ENCODE measurements at places on chromosomes 4 and X.

DNA sequence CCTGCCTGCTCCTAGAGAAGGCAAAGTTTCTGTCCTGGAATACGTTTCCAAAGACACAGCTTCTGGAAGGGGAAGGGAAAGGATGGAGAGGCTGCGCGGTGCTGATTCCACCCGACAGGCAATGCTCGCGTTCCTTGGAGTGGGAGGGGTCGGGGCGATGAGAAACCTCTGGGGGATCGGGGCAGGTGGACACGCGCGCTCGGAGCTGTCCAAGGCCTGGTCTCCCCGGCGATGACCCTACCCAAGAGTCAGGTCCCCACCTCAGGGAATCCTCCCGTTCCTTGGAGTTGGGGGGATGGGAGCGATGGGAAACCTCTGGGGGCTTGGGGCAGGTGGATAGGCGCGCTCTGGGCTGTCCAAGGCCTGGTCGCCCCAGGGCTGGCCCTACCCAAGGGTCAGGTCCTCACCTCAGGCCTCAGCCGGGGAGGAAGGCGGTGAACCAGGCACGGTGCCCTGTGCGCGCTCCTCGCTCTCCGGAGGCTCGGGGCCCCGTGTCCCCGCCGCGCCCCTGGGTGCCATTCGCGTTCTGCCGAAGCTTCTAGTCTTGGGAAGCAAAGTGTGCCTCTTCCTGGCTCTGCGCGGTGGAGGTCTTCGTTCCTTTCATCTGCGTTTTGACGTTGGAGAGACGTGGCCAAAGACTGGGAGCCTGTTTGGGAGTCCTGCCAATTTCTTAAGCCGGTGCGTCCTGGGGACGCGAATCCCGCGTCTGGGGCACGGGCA is 10.6 kb upstream of the SHOX start:
- no peak for DNase-seq

- no peak for DNase-seq
Observed at GRCh38 chrX:66675541-66675940, 36.7 kb upstream of the EDA2R start.

GRCh38 chr4:113773014-113773413 is 11.5 kb upstream of the CAMK2D start:
- no peak for DNase-seq

DNA sequence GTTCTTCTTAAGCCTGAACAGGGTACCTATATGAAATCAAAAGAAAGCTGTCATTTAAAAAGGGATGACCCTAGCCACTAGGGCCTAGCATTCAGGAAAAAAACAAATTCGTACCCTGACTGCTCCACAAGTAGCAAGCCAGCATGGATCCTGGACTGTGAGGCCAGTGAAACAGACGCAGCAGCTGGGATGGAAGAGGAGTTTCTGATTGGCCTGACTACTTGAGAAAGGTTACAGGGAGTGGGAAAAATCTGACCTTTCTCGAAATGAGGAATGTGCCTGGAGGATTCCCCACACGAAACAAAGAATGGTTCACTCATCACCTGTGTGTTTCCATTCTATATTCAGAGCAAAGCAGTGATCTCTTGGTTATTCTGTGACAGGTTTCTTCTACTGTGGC is 87.6 kb upstream of the JADE1 start:
- DNase-seq, result no peak

DNA sequence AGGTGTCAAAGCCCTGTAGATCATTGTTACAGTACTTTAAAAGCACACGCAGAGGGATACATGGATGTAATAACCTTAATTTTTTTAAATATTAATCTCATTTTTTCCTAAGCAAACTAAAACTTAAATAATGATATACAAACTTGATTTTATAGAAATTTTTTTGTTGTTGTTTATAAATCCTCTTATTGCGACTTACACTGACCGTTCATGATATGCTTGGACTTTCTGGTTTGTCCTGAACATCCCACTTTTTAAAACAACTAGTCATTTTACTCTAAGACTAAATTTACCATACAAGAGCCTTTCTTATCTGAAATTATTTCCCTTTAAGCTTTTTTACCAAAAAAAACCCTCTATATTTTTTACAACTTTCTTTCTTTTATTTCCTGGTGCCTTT is 2106.0 kb downstream of the PCDH7 start:
- no peak for DNase-seq

- no peak for DNase-seq
Observed at GRCh38 chrX:2589186-2590020, 88.6 kb upstream of the DHRSX start.

DNA sequence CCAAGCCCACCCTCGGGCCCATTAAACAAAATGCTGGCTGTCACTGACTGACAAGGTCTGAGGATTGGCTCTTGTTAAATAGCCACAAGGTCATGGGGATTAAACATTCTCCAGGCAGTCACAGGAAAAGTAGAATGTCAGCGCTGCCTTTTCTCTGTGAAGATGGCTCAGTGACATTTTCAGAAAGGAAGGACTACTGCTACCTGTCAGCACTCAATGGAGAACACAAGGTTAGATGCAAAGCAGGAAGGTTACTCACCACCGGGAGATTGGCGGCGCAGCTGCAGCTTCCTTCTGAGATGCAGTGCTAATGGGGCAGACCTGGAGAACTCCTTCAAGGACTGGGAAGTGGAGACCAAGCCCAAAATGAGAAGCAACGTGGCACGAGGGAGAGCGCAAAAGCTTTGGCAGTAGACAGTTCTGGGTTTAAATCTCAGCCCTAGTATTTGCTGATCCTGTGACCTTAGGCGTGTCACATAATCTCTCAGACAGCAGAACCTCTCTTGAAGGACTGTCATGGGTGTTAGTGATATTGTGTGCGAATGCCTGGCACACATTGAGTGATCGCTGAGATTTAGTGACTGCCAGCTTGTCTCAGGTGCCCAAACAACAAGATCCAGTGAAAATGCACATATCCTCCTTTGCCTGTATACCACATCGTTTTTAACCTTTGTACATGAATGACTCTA is 213.1 kb upstream of the BOD1L1 start:
- DNase-seq, result no peak

- no peak for DNase-seq
Observed at GRCh38 chr4:88742561-88742960, 44.9 kb upstream of the NAP1L5 start.

GRCh38 chr4:185592845-185593488 is 57.7 kb upstream of the PDLIM3 start:
- DNase-seq, result no peak

GRCh38 chr4:189838821-189839497 is 101.7 kb upstream of the FRG1 start:
- no peak for DNase-seq

GRCh38 chr4:23311983-23312382 is 577.9 kb downstream of the PPARGC1A start:
- no peak for DNase-seq

DNA sequence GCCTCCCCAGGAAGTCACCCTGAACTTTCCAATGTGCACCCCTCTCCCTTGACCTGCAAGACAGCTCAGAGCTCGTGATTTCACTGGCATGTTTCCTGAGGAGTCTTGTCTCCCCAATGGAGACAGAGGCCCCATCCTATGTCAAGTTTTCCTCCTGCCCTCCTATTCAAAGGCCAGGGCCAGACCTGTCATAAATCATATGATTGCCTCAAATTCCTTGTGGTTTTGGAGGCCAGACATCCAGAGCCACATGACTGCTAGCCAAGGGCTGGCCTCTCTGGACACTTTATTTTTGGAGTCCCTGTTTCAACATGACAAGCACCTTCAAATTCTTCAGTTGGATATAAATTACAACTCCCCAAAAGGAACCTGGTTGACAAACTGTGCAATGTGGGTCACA is 76.0 kb upstream of the TFDP3 start:
- DNase-seq, result no peak

DNA sequence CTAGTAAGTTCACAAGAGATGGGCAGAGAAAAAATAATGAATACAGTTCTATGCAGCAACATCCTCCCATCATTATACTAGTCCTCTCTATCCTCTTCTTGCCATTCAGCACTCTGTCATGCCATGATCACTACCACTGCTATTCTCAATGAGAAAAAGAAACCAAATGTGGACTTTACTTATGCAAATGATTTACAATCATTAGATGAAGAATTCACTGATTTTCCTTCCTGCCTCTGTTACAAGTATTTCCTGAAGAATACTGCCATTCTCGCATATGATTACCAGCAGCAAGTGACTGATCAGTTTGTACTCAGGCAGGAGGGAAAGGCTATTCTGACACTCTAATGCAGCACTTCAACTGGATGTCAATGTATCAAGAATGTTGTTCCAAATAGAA is 50.3 kb downstream of the WDFY3 start:
- no peak for DNase-seq

DNA sequence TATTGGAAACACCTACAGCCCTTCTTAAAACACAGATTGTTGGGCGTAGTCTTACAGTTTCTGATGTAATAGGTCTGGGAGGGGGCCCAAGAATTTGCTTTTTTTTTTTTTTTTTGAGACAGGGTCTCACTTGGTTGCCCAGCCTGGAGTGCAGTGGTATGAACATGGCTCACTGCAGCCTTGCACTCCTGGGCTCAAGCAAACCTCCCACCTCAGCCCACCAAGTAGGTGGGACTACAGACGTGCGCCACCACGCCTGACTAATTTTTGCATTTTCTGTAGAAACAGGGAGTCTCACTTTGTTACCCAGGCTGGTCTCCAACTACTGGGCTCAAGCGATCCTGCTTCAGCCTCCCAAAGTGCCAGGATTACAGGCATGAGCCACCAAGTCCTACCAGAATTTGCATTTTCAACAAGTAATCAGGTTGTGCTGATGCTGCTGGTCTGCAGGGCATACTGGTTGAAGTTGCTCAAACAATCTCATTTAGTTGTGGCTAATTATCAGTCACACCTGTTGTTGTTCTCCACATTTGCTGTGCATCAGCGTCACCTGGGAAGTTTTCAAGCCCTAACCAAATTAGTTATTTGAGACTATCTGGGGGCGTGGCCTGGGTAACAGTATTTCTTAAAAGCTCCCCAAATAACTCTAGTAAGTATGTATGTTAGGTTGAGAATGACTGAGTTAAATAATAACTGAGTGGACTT is 14.0 kb downstream of the TMEM154 start:
- DNase-seq, result no peak

GRCh38 chr4:93346840-93347239 is 481.7 kb upstream of the ATOH1 start:
- no peak for DNase-seq

DNA sequence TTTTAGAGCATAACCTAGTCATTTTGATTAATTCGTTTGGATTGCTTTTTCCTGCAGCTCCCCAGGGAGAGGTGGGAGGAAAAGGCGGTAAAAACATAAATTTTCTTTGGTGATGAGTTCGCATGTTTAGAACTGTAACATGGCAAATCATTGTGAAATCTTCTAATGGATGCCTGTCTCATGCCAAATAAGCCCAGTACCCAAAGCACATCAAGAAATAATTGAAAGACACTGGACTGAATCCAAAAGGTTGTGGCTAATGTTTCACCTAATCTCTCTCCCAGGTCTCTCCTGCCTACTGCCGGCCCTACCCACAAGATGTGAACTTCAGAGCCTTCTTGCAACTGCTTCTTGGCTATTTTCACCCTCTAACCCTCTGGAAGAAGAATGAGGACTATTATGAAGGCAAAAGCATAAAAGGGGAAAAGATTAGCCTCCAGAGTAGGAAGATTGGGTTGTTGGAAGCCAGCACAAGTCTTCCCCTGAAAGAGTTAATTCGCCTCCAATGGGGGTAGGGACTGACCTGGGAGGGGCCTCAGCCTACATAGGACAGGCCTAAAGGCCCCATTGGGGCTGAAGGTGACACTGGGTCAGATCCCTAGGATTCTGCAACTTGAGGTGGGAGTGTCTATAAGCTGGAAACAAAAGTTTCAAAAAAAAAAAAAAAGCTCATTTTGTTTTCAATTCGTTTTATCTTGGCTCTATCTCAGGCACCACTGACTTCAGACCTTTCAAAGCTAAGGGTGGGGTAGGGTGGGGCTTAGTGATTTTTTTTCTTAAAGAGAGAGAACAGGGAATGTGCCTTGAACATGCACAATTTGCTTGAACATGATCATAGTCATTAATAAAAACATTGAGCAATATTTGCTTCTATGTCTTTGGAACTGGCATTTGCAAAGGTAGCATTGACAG is 278.6 kb upstream of the KLF3 start:
- DNase-seq, result no peak

DNA sequence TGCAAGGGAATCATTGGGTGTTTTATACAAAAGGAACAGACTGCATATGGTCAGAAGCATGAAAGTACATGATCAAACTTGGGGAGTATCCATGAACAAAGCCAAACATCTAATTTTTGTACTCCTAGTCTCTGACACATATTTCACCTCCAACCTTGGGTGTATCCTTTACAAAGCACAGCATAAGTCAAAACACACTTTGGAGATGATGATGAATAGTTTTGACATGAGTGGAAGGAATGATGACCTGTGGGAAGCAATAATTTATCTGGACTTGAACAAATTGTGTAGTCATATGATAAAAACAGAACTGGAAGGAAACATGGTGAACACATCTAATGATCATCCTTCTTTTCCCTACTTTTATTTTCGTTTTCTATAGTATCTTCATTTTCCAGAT is 108.7 kb upstream of the PLS3 start:
- DNase-seq, result no peak

- no peak for DNase-seq
Observed at GRCh38 chrX:17638731-17639130, 98.6 kb upstream of the SCML1 start.

DNA sequence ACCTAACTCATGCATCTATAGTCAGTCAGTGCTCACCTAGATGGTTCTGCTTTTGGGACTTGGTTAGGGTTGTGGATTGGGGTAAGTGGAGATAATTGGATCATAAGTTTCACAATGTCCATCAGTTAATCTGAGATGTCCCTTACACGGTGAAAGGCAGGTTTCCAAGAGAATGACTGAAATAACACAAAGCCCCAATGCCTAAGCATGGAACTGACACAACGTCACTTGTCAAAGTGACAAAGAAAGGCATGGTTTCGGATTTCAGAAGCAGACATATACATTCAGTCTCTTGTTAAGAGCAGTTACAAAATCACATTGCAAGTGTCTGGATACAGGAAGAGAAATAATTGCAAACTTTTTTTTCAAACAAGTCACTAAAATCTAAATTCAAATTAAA is 1456.9 kb downstream of the TECRL start:
- no peak for DNase-seq

GRCh38 chr4:169246957-169247396 is 23.8 kb downstream of the SH3RF1 start:
- DNase-seq, result no peak

GRCh38 chr4:4574792-4575191 is 32.9 kb upstream of the STX18 start:
- no peak for DNase-seq

DNA sequence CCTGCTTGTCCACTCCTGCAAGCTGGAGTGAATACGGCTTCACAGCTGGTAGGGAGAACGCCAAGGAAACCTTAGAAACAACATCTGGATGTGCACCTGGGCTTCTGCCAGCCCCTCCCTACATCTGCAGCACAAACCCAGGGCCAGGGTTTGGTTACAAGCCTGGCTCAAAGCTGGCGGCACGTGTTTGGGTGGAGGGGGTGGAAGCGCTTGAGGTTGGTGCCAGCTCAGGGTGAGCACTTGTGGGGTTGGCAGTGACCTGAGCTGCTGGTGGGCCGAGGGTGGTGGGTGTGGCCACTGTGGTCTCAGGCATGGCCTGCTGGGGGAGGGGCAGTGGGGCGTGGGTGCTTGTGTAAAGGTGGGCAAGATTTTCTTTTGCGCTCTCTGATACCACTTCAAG is 15.6 kb downstream of the ELF4 start:
- no peak for DNase-seq

- no peak for DNase-seq
Observed at GRCh38 chr4:129917651-129918050, 821.7 kb downstream of the C4orf33 start.

Measured in NCI-H1105 (cell line).